Amniotic epithelial cell (primary cell): ENCODE measurements at places on chromosomes 1 and 21.

DNA sequence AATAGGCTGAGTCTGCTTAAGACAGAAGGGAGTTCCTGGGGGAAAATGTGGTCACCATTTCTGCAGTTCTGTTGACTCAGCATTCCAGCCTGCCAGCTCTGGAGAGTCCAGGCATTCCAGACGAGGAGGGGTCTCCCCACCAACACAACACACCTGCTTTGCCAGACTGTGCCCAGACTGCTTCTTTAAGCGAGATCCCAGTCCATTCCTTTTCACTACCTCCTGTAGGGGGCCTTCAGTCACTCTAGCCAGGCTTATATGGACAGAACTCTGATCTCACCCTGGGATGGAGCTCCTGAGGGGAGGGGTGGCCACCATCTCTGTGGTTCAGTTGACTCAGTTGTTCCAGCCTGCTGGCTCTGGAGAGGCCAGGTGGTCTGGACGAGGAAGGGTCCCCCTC is 48.5 kb downstream of the UBE2U start:
- no peak for DNase-seq

DNA sequence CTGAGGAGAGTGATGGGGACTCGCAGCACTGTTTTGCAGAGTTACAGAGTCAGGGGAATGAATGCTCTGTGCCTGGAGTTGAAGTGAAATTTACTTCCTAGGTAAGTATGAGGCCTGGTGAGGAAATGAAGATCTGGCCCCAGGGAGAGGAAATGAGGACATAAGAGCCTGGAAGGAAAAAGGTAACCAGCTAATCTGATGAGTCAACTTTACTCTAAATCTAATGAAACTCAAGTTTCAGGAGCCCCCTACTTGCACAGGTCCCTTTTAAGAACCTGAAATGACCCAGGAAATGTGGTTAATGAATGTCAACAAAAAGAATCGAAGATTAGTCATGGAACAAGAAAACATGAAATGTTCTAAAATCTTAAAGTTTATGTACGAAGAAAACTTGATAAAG is 599.0 kb downstream of the AGBL4 start:
- no peak for DNase-seq

- no peak for DNase-seq
Measured at GRCh38 chr21:39854572-39854971, 12.7 kb upstream of the PCP4 start.

DNA sequence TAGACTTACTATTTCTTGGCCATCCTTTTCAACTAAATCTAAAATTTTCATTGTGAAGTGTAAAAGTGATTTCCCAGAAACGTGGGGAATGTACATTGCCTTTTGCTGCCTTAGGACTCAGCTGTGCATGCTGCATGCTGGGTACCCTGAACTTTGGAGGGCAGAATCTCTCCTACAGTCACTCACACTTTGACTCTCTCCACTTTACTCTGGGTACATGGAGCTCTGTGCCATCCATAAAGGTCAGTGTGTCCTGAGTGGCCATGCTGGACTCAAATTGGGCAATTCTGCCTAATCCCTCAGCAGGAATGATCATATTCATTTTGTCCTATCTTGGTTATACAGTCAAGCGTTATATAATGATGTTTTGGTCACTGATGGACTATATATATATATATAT is 105.6 kb downstream of the NR5A2 start:
- DNase-seq, result no peak

GRCh38 chr1:69519006-69519405 is 48.7 kb upstream of the LRRC7 start:
- no peak for DNase-seq

- no peak for DNase-seq
Measured at GRCh38 chr1:204564835-204565234, 48.6 kb downstream of the MDM4 start.

DNA sequence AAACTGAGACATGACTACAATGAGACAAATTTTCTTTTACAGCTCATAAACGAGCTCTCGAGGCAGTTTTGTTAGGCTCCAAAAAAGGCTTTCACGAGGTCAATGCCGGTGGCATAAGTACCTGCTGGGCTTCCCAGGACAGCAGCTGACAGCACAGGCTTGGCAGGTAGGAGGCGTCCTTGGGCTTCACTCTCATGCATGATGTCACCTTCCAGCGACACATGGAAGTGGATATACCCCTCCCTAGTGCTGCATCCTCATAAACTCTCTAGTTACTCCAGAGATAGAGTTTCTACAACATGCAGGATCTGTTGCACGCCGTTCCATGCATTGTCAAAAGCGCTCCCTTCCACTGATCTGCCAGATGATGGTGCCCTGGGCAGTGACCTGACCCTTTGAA is 112.5 kb upstream of the PAXBP1 start:
- no peak for DNase-seq

GRCh38 chr1:54483875-54484437 is 64.1 kb upstream of the ACOT11 start:
- DNase-seq, result no peak

- DNase-seq, result no peak
Measured at GRCh38 chr1:199223936-199224335, 585.1 kb downstream of the PTPRC start.

GRCh38 chr1:231460614-231461013 is 38.5 kb upstream of the EGLN1 start:
- DNase-seq, result peak; percentile 96

DNA sequence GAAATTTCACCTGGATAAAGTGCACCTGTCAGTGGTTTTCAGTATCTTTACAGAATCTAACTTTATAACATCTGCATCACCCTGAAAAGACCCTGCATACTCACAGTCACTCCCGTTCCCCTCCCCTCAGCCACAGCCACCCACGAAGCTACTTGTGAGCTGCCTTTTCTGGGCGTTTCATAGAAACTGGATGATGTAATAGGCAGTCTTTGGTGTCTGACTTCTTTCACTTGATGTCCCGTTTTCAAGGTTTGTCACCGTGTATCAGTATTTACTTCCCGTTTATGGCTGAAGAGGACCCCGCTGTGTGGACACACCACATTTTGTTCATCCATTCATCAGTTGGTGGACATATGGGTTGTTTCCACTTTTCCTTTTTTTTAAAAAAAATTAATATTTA is 47.8 kb upstream of the LRRC3 start:
- no peak for DNase-seq

DNA sequence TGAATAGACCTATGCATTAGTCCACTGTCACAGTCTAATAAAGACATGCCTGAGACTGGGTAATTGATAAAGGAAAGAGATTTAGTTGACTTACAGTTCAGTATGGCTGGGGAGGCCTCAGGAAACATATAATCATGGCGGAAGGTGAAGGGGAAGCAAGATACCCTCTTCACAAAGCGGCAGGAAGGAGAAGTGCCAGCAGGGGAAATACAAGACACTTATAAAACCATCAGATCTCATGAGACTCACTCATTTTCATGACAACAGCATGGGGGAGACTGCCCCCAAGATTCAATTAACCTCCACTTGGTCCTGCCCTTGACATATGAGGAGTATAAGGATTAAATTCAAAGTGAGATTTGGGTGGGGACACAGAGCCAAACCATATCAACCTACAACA is 59.4 kb downstream of the CAPN9 start:
- DNase-seq, result no peak

GRCh38 chr1:207993477-207994445 is 82.8 kb upstream of the CD34 start:
- peak; percentile 19 for DNase-seq

GRCh38 chr1:203052601-203053000 is 26.3 kb downstream of the PPFIA4 start:
- no peak for DNase-seq

GRCh38 chr21:38986406-38986805 is 180.7 kb downstream of the ETS2 start:
- no peak for DNase-seq

DNA sequence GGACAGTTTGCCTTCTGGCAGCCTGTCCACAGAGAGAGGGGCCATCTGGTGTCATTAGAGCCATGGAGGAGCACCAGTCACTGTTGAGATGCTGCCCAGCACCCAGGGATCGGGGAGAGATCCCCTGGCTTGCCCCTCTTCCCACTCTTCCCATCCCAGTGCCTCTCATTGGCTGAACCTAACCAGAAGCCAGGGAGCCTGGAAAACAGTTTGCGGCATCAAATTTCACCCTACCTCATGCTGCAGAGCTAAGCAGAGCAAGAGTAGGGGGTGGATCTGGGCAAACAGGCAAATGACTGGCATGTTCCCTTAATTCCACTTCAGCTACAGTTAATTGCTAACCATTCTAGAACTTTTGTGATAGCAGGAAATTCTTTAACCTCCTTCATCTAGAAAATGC is 19.1 kb downstream of the TRAF5 start:
- peak; percentile 23 for DNase-seq

DNA sequence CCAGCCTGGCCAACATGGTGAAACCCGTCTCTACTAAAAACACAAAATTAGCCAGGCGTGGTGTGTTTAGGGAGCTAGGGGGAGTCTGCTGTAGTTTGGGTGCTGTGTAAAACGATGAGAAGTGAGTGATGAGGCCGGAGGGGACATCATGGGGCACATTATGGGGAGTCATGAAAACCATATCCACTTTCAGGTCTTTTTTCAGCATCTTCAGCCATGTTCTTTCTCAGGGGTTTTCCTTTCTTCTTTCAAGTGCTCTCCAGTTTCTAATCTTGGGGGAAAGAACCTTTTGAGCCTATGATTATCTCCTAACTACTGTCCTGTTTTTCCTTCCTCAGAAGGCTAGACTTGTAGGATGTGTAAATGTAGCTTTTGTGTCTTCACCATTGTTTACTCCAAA is 14.4 kb downstream of the KDM4A start:
- no peak for DNase-seq

DNA sequence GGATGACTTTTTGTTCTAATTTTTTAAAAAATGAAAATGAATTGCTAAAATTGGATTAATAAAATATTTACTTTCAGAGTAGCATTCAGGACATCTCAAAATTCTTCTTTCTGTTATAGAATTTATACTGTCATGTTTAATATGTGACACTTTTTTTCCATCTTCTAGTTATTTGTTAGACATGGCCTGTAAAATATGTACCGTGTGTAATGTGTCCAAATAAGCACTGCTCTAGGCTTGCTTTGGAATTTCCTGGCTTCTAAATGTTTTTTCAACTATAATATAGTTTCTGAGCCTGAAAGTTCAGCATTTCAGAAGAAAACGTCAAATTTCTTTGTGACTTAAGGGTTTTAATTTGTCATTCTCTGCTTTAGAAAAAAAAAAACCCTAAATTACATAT is 243.6 kb downstream of the DNM3 start:
- no peak for DNase-seq

- DNase-seq, result no peak
Measured at GRCh38 chr1:44270686-44271628, 57.7 kb downstream of the DMAP1 start.
